Ascending aorta (tissue), 2 donors: ENCODE measurements at places on chromosomes 2 and 18.
A peak's percentile ranks its signal among the peaks of the same experiment; 100 is the strongest.

GRCh38 chr2:86512034-86512433 lies 51.2 kb downstream of the CHMP3 start:
- peaks cover 3% of the 10 kb centered on the region for H3K4me1 ChIP-seq
- peaks cover 33% of the 10 kb centered on the region for H3K36me3 ChIP-seq
- H3K27ac ChIP-seq, result no peak overlapping the region
- no peak overlapping the region for H3K4me3 ChIP-seq
- no peaks in the 10 kb centered on the region for H3K27me3 ChIP-seq
- DNase-seq, result no peak

- no peaks in the 10 kb centered on the region for H3K4me1 ChIP-seq
- H3K27me3 ChIP-seq, result no peaks in the 10 kb centered on the region
- H3K4me3 ChIP-seq, result no peak overlapping the region
- no peak overlapping the region for H3K27ac ChIP-seq
- no peaks in the 10 kb centered on the region for H3K36me3 ChIP-seq
Measured at GRCh38 chr18:56120782-56121181, 517.6 kb downstream of the TXNL1 start.

GRCh38 chr2:205580212-205580987 lies 101.9 kb upstream of the NRP2 start:
- no peaks in the 10 kb centered on the region for H3K36me3 ChIP-seq
- DNase-seq, result no peak
- no peak overlapping the region for H3K4me3 ChIP-seq
- H3K4me1 ChIP-seq, result no peaks in the 10 kb centered on the region

- H3K27ac ChIP-seq, result no peak overlapping the region
- no peaks in the 10 kb centered on the region for H3K27me3 ChIP-seq
- no peak overlapping the region for H3K4me3 ChIP-seq
Measured at GRCh38 chr2:120825370-120826259, 89.9 kb downstream of the GLI2 start.

- no peak overlapping the region for H3K4me3 ChIP-seq
- H3K27me3 ChIP-seq, result no peaks in the 10 kb centered on the region
- DNase-seq, result no peak
- H3K27ac ChIP-seq, result no peak overlapping the region
- no peaks in the 10 kb centered on the region for H3K4me1 ChIP-seq
- no peaks in the 10 kb centered on the region for H3K36me3 ChIP-seq
Measured at GRCh38 chr18:79662439-79662838, 17.2 kb upstream of the CTDP1 start.

DNA sequence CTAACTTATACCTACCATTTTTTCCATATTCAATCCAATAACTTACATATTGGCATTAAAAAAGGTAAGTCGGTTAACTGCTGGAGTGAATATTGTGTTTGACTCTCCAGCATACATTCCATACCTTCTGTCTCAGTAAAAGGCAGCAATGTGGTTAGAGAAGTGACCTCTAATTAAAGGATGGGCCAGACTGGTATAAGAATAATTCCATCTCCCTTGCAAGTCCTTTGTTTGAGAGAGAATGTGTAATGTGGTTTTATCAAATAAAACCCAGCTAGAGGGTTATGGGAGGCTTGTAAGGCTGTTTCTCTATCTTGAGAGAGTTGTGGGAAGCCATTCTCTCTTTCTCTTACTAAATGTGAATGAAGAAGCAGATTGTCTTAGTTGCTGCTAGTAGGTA lies 289.3 kb upstream of the TCF4 start:
- no peaks in the 10 kb centered on the region for H3K4me1 ChIP-seq
- H3K27ac ChIP-seq, result no peak overlapping the region
- no peak overlapping the region for H3K4me3 ChIP-seq
- no peaks in the 10 kb centered on the region for H3K36me3 ChIP-seq

GRCh38 chr18:28045176-28045810 lies 131.6 kb downstream of the CDH2 start:
- no peaks in the 10 kb centered on the region for H3K4me1 ChIP-seq
- H3K36me3 ChIP-seq, result no peaks in the 10 kb centered on the region
- no peak for DNase-seq
- H3K4me3 ChIP-seq, result no peak overlapping the region
- no peak overlapping the region for H3K27ac ChIP-seq

GRCh38 chr2:55840460-55840859 lies 83.1 kb downstream of the EFEMP1 start:
- no peak overlapping the region for H3K4me3 ChIP-seq
- H3K27ac ChIP-seq, result no peak overlapping the region
- H3K4me1 ChIP-seq, result no peaks in the 10 kb centered on the region
- no peaks in the 10 kb centered on the region for H3K36me3 ChIP-seq
- no peak for DNase-seq

GRCh38 chr2:1655461-1655860 lies 88.9 kb downstream of the PXDN start:
- no peaks in the 10 kb centered on the region for H3K27me3 ChIP-seq
- H3K4me3 ChIP-seq, result no peak overlapping the region
- peaks cover 22% of the 10 kb centered on the region for H3K36me3 ChIP-seq
- peak; percentile 62 for DNase-seq
- H3K4me1 ChIP-seq, result peaks cover 52% of the 10 kb centered on the region

GRCh38 chr2:98730707-98731040 lies 258 bp downstream of the MGAT4A start:
- H3K27ac ChIP-seq, result peak overlapping the region; percentile 73
- no peaks in the 10 kb centered on the region for H3K27me3 ChIP-seq
- H3K4me3 ChIP-seq, result peak overlapping the region; percentile 82
- DNase-seq, result no peak

- H3K4me1 ChIP-seq, result no peaks in the 10 kb centered on the region
- no peak for DNase-seq
- H3K4me3 ChIP-seq, result no peak overlapping the region
- H3K36me3 ChIP-seq, result no peaks in the 10 kb centered on the region
- no peak overlapping the region for H3K27ac ChIP-seq
- H3K27me3 ChIP-seq, result no peaks in the 10 kb centered on the region
Measured at GRCh38 chr2:126910637-126911036, 11.9 kb downstream of the TEX51 start.

DNA sequence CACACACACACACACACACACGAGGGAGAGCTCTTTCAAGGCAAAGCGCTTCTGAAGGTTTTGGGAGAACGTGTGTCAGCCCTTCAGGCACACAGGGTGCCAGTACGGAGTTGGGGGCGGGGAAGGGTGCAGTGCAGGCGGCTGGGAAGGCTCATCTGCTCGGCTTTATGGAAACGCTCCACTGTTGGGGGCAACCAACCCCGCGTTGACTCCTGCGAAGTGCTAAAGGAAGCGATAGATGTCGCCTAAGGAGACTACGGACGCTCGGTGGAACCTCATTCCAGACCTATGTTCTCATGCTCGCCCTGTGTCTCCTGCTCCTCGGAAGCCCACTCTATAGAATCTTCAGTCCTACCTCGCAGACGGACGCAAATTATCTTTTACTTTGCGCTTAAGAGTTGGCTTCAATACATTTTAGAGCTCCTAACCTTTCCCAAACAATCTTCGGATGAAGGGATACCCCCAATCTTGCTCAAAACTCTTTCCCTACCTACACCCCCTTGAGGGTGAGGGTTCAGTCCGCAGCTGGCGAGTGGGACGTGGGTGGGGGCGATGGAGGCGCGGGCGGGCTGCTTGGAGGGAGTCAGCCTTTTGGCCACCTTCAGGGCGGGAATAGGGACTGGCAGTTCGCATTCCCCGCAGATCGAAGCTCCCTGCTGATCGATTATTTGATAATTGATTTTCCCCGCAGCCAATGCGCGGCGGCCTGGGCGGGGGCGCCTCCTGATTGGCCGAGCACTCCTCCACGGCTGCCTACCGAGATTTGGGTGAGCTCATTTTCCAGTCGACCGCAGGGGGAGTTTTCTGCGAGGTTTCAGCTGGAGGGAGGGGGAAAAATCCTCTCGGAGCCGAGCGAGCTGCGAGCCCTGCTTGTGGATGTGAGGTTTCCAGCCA lies 1.9 kb upstream of the MEIS1 start:
- peak; percentile 58 for DNase-seq
- H3K4me3 ChIP-seq, result peak overlapping the region; percentile 82
- no peaks in the 10 kb centered on the region for H3K27me3 ChIP-seq
- peak overlapping the region; percentile 85 for H3K27ac ChIP-seq
- no peaks in the 10 kb centered on the region for H3K36me3 ChIP-seq

GRCh38 chr2:30481323-30481800 lies 34.3 kb downstream of the LCLAT1 start:
- no peaks in the 10 kb centered on the region for H3K4me1 ChIP-seq
- DNase-seq, result peak; percentile 63
- no peaks in the 10 kb centered on the region for H3K27me3 ChIP-seq
- H3K27ac ChIP-seq, result peak overlapping the region; percentile 36

DNA sequence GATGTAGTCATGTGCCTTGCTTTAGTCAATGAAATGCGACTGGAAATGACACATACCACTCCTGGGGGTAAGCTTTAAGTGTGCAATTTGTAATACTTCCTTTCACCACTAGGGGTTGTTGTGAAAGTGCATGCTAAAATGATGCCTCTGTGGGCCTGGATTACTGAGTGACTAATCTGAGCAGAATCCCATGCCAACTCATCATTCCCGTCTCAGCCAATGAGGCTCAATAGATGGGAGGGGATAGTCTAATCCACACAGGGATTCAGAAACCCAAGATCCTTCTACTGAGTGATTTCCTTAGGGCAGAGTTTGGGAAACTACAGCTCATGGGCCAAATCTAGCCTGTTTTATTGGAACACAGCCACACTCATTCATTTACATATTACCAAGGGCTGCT lies 54.0 kb downstream of the HRH4 start:
- H3K4me3 ChIP-seq, result no peak overlapping the region
- H3K4me1 ChIP-seq, result no peaks in the 10 kb centered on the region
- no peaks in the 10 kb centered on the region for H3K36me3 ChIP-seq
- DNase-seq, result no peak
- no peaks in the 10 kb centered on the region for H3K27me3 ChIP-seq

- no peak overlapping the region for H3K4me3 ChIP-seq
- no peaks in the 10 kb centered on the region for H3K36me3 ChIP-seq
- H3K4me1 ChIP-seq, result no peaks in the 10 kb centered on the region
- no peak overlapping the region for H3K27ac ChIP-seq
Measured at GRCh38 chr2:187586011-187586641, 31.9 kb upstream of the TFPI start.

DNA sequence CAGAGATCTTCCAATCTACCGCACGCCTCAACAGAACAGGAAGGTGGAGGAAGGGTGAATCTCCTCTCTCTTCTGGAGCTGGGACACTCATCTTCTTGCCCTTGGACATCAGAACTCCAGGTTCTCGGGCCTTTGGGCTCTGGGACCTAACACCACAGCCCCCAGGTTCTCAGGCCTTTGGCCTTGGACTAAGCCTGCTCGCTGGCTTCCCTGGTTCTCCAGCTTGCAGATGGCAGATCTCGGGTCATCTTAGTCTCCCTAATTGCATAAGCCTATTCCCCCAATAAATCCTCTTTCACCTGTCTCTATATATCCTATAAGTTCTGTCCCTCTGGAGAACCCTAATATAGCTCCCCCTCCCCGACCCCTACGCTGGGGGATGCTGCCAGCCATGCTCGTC lies 14.8 kb downstream of the HS6ST1 start:
- no peaks in the 10 kb centered on the region for H3K36me3 ChIP-seq
- no peak for DNase-seq
- H3K27ac ChIP-seq, result no peak overlapping the region
- H3K27me3 ChIP-seq, result no peaks in the 10 kb centered on the region
- no peak overlapping the region for H3K4me3 ChIP-seq

DNA sequence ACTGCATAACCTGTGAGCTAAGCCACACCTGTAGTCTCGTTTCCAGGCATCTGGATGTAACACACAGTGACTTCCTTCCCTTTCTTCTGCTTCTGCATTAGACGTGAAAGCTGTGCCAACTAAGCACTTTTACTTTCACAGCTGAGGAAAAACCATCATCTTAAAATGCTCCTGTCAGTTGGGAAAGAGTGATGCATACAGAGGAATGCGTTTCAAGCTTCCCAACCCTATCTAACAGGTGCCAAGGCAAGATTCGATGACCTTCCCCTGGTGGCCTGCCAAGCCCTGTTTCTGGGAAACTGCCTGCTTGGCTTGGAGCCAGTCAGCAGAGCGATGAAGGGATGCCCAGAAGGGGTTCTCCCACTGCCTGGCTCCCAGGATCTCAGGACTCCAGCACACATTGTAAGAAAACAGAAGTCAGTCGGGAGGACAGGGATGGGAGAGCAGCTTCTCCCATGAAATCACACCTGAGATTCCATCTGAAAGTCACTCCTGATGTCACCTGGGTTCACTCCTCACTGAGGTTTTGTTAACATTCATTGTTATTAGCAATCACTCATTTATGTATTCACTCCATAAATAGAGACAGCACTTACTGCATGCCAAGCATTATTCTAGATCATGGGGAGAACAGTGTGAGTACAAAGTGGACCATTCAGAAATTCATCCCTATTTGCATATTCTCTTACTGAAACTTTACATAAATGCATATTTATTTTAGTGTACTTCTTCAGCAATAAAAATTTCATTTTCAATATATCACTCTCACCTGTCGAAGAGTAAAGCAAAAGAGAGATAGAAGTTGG lies 64.1 kb downstream of the DTNA start:
- H3K4me3 ChIP-seq, result no peak overlapping the region
- H3K27me3 ChIP-seq, result no peaks in the 10 kb centered on the region
- no peak for DNase-seq

- no peaks in the 10 kb centered on the region for H3K36me3 ChIP-seq
- no peak overlapping the region for H3K27ac ChIP-seq
- no peaks in the 10 kb centered on the region for H3K27me3 ChIP-seq
- DNase-seq, result no peak
- H3K4me3 ChIP-seq, result no peak overlapping the region
Measured at GRCh38 chr2:156057647-156058046, 274.9 kb downstream of the NR4A2 start.

DNA sequence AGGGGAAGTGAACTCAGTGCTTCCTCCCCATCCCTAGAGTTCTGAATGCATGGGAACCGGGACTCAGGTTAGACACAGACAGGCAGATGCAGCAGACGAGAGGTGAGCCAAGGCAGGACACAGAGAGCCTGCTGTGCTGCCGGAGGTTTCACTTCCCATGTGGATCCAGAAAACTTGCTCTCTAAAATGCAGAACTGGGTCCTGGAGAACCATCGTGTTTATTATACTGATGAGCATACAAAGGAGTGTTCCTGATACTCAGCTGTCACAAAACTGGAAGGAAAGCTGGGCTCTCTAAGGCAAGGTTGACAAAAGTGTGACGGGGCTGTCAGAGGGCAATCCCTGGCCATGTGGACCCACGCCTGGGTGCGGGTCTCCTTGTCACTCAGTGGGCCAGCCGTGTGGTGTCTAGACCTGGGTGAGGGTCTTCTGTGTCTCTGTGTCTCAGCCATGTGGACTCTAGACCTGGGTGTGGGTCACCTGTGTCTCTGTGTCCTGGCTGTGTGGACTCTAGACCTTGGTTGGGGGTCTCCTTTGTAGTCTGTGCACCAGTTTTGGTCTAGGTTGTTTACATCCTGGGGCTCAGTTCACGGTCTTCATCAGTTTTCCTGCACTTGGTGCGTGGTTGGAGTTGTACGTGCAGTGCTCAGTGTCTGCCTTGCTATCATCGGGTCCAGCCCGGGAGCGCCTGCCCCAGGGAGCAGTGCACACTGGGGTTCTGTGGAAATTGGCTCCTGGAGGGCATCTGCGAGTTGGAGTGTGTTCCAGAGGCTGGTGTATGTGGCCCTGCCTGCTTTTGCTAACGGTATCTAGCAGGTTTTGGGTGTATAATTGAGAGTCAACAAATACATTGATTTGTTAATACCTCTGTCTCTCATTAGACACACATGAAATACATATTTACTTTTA lies 141.1 kb downstream of the ATP9B start:
- no peak for DNase-seq
- H3K36me3 ChIP-seq, result peaks cover 10% of the 10 kb centered on the region
- H3K4me3 ChIP-seq, result no peak overlapping the region
